Dermis microvascular lymphatic vessel endothelial cell (primary cell): ENCODE measurements at places on chromosomes 4 and X. TPM values are rescaled to one million over a fixed set of nuclear protein-coding genes. Genes with fewer than 3 reads are reported as not detected.

BANK1 gene
- total RNA-seq: under 0.01 TPM in 2 replicates

HSFX4 gene
- not detected in 2 replicates for total RNA-seq

RXFP1 gene
- not detected in 2 replicates for total RNA-seq

RFC1 gene
- total RNA-seq: 47.6 and 50.8 TPM in 2 replicates
